ENCODE measurements at places on chromosomes 1 and 21.

GRCh38 chr1:171247501-171247900, 793 bp upstream of the FMO1 start:
- no peak for DNase-seq

GRCh38 chr1:93178418-93178817, 1.8 kb downstream of the TMED5 start:
- DNase-seq: no peak

GRCh38 chr21:36636016-36636415, 62.9 kb upstream of the SIM2 start:
- DNase-seq: no peak

- no peak for DNase-seq
Observed at GRCh38 chr1:42017259-42017658, 98.5 kb upstream of the HIVEP3 start.

- DNase-seq: no peak
Observed at GRCh38 chr1:211331011-211331709, 4.5 kb downstream of the TRAF5 start.

DNA sequence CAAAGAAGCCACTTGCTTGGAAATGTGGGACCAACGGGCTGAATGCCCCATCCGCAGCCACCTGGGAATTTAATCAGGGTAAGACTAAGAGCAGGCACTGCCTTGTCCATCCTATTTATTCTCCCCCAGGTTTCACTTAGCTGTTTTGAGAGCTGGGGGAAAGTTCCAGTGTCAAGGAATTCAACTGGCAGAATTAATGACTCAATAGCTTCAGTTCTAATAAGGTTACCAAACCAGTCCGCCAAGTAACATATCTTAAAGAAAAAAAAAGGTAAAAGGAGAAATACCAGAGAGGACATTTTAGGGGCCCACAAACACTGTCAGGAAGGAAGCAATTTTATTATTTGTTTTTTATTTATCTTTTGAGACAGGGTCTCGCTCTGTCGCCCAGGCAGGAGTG, 157.6 kb upstream of the SOD1 start:
- DNase-seq: no peak

- peak; percentile 62 for DNase-seq
Observed at GRCh38 chr1:151989211-151989862, 4.3 kb downstream of the S100A10 start.

- peak; percentile 21 for DNase-seq
Observed at GRCh38 chr1:38608202-38608864, 251.2 kb downstream of the RRAGC start.
